ENCODE measurements at places on chromosomes 12 and 14.

- DNase-seq = no peak
These were observed 90.5 kb downstream of the SLC2A13 start for GRCh38 chr12:40015345-40015744.

DNA sequence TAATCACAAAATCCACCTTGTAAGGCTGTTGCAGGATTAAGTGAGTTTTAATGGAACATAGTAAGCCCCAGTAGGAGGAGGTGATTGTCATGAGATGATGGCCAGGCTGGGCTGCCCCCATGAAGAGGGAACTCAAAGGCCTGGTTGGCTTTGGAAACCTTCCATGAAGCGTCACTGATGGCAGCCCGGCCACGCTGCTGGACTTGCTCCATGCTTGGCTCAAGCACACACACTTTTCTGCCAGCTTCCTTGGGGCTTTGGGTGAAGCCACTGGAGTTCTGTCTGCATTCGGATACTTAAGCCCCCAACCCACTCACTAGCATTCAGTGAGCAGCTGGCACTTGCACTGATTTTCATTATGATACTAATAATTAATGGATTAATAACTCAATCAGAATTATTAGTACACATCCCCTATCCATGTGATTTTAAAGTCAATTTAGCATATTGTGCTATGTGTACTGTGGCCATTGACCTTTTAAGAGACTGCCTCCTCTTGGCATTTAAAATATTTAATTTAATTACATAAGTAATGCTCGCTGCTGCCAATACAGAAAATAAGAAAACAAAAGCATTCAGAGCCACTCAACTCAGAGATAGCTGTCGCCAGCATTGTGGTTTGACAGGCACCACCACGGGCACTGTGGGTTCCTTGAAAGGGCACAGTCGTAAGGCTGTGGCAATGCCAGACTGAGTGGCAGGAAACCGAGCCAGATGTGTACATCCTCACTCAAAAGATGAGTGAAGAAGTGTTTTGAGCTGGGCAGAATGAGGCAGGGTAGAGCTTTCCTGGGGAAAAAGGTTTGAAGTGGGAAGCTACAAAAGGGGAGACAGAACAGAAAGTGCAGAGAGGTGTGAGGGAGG, 15.9 kb downstream of the KRT85 start:
- DNase-seq = peak; percentile 30

DNA sequence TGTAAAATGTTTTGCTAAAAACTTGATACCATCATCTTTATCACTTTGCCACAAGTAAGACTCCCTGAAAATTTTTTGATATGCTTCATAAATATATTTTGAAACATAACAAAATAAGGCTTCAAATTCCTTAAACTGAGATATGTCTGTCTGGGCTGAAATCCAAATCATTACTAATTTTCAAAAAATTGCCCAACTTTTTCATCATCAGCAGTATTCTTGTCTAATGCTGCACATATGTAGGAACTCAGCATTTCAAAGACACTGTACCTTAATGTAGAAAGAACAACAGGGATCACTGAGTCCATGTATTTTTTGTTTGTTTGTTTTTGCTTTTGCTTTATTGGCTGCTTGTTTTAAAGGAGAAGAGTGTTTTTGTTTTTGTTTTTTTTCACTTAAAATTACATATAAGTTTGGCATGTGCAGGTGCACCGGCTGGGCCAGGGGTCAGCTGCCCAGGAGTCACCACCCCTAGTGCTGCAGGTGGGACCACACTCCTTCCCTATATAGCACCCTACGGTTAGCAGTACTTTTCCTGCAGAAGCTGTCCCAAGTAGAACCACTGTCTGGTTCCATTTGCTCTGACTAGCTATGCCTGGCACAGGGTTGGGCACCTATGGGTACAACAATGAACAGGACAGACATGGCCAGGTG, 231.2 kb downstream of the PIK3C2G start:
- no peak for DNase-seq

DNA sequence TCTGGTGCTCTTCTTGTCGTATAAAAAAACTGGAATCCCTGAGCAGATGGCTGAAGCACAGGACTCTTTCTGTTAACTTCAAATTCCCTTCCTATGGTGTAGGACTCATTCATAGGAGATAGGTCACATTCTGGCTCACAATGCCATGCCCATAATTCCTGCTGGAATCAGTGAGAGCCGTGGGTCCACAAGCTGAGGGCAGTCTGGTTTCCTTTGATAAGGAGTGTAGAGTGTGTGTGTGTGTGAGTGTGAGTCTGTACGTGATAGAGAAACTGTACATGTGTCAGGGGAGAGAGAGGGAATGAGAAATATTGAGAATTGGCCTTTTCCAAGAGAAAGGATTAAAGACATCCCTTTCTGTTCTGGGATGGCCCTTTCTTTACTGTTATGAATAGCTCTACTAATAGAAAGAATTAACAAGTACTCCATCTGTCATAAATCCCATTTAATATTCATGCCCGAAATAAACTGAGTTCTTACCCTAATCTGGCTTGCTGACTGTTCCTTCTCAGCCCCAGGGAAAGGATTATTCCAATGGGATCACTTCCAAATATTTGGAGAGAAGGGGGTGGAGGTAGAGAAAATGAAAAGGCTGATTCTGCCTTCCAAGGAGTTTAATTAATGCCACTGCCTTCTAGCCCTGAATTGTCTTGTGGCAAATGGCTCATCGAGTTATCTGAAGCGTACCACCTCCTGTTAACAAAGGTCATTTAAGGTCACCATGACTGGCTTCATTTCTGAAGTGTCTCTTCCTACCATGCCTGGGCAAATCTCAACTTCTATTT, 79.0 kb downstream of the TMX1 start:
- DNase-seq = no peak

GRCh38 chr14:39175445-39176262, 600 bp downstream of the PNN start:
- DNase-seq = no peak

DNA sequence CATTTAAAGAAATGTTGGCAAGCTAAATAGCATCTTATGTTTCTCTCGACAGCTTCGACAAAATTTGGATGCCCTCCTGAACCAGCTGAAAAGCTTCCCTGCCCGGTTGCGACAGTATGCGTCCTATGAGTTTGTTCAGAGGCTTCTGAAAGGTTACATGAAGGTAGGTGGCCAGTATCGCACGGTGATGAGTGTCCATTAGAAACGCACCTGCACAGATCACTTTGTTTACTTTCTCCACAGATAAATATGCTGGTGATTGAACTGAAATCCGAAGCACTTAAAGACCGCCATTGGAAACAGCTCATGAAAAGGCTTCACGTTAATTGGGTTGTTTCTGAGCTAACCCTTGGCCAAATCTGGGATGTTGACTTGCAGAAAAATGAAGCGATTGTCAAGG, 36.5 kb downstream of the DYNC1H1 start:
- no peak for DNase-seq

- no peak for DNase-seq
These were observed 26.1 kb downstream of the KRT8 start for GRCh38 chr12:52878507-52879393.

DNA sequence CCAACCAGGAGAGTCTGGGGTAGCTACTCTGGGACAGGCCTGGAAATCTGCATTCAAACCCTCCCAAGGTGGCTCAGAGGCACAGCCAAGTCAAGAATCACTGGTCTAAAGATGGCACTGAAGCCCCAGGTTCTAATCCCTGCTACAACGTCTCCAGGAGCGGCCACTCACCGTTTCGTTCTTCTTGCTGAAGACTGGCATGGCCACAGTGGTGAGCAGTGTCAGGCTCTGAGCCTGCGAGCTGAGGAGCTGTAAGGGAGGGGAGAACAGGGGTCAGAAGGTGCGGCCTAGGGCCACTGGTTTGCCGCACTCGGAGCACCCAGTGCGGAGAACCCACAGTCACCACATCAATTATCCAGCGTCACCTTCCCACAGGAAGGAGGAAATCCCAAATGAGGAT, 38.8 kb downstream of the CACNA2D4 start:
- DNase-seq = peak; percentile 2

DNA sequence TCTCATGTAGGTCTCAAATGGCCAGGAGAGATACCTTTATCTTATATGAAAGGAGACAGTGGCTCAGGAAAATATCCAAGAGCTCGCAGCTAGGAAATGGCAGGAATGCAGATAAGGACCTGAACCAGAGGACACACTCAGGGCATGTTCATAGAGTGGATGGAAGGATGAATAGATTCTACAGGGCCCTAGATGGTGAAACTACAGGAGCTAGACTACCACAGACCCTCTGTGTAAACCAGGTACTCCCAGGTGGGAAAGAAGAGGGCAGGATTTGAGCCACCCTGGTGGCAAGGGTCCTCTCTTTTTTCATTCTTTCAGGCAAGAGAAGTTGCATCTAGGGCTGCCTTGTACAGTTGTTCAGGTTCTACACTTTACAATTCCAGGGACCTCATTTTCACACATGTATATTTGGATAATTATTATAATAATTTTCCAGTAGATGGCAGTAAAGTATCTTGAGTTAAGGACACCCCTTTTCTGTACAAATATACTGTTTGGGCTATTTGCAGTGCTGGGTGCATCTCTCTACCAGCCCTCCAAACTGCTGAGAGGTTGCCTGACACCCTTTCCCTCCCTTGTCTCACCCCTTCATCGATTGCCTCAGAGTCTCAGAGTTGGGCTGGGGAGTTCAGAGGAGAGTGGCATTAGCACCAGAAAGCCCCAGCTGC, 10.5 kb upstream of the ZDHHC22 start:
- no peak for DNase-seq

DNA sequence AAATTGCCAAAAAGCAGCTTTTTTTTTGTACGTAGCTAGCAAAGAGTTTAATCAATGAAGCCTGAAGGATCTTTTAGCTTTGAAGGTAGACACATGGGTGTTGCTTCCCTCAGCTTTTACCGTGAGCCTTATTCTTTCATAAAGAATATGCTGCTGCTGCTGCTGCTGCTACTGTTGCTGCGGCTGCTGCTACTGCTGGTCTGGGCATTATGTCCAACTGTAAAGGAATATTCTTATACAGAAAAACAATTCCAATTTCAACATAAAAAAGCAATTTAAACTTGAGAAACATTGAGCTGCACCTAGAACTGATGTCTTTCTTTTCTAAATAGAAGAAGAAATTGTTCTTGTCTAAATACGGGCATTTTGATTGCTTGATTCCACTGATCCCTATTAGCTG, 38.9 kb upstream of the PPP1R12A start:
- DNase-seq = no peak

- no peak for DNase-seq
These were observed 4.3 kb downstream of the LRRC74A start for GRCh38 chr14:76830556-76830955.

DNA sequence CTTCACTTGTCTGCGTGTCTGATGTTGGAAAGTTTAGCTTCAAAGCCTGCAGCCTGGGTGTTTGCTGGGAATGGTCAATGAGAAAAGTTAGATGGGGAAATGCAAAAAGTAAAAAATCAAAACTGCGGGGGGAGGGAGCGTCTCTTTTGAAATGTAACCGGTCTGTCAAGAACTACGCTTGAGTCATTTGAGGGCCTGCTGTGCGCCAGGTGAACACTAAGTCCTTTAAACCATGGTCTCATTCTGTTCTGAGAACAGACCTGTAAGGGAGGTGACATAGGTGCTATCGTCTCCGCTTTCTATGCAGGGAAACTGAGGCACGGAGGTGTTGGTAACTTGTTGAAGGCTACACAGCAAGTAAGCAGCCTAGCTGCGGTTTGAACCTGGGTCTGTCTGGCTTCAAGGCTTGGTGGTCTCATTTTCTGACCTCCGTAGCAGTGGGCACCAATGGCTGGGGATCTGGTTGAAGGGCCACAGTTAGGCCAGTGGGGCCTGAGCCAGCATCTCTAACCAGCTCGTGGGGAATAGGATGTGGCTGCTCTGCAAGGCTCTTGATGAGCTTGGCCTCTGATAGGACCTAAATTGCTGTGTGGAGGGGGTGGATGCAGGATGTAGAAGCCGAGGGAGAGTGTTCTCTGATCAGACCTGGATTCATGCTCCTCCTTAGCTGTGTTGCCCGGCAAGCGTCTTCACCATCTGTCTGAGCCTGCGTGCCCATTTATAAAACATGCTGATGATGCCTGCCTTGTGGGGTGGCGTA, 41.5 kb downstream of the KCTD10 start:
- DNase-seq = no peak

- no peak for DNase-seq
These were observed 996.8 kb upstream of the TMEM132C start for GRCh38 chr12:127270193-127270592.

DNA sequence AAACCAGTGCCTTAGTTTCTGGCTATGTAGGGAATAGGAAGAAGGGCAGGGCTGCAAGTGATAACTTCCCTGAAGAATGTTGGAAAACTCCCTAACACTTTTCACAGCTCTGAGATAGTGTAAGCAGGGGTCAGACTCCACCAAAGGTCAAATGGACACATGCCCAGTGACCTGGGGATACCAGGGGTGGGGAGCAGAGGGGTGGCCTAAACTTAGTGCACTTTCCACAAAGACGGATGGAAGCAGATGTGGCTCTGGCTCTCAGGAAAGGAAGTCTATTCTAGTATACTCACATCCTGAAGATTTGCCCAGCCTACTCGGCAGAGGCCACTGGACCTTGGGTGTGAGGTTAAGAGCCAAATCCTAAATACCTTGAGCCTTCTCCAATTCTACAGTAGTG, 285.8 kb downstream of the NUAK1 start:
- DNase-seq = no peak

DNA sequence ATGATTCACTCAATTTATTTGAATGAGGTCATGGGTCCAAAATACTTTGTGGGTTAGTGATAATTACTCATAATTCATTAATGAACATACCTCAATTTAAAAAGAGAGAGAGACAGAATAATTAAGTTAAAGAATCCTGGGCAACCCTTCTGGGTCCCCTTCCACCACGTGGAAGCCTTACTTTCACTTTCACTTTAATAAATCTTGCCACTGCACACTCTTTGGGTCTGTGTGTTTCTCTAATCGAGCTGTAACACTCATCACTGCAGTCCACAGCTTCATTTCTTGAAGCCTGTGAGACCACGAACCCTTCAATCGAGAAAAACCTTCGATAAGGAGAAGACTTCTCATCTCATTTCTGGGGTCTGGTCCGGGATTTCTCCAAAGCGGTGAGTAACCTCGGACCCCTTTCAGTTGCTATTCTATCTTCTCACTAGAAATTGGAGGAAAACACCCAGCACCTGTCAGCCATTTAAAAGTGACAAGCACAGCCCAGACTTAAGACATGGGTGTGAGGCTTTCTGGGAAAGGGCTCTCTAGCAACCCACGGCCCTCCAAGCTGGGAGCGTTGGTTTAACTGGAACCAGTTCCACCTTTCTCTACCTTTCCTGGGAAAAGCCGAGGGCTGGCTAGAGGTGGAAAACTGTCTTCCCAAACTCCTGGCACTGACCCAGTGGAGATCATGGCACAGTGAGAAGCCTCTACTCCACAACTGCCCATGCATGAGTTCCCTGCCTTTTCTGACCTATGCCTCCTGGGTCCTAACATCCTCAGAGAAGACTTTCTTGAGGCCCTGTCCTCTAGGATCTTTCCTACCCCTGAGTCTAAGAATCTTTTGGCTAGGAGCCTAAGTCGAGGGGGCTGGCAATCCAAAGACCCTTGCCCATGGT, 148.8 kb upstream of the ATF7IP start:
- DNase-seq = no peak

- no peak for DNase-seq
These were observed 195.8 kb upstream of the DIO3 start for GRCh38 chr14:101365329-101366158.

- DNase-seq = no peak
These were observed 116.3 kb upstream of the FKBP4 start for GRCh38 chr12:2678426-2678825.

- no peak for DNase-seq
These were observed 132.1 kb upstream of the RTL1 start for GRCh38 chr14:101035466-101036225.
